Left lung (tissue), 14 donors: ENCODE measurements at places on chromosomes 4 and X.
A peak's percentile ranks its signal among the peaks of the same experiment; 100 is the strongest.

DNA sequence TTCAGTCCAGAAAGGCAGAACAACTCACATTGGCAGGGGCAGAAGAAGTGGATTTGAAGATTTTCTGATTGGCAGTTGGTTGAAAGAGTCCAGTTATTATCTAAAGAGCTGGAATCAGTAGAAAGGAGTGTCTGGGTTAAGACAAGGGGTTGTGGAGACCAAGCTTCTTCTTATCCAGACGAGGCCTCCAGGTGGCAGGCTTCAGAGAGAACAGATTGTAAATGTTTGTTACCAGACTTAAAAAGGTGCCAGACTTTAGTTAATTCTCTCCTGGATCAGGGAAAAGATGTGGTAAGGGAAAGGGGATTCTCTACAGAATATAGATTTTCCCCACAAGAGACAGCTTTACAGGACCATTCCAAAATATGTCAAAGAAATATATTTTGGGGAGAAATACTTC lies 36.7 kb upstream of the TLR3 start:
- H3K36me3 ChIP-seq = no peaks in the 10 kb centered on the region
- H3K4me3 ChIP-seq = no peak overlapping the region
- H3K27ac ChIP-seq = no peak overlapping the region
- no peaks in the 10 kb centered on the region for H3K4me1 ChIP-seq
- DNase-seq = no peak

DNA sequence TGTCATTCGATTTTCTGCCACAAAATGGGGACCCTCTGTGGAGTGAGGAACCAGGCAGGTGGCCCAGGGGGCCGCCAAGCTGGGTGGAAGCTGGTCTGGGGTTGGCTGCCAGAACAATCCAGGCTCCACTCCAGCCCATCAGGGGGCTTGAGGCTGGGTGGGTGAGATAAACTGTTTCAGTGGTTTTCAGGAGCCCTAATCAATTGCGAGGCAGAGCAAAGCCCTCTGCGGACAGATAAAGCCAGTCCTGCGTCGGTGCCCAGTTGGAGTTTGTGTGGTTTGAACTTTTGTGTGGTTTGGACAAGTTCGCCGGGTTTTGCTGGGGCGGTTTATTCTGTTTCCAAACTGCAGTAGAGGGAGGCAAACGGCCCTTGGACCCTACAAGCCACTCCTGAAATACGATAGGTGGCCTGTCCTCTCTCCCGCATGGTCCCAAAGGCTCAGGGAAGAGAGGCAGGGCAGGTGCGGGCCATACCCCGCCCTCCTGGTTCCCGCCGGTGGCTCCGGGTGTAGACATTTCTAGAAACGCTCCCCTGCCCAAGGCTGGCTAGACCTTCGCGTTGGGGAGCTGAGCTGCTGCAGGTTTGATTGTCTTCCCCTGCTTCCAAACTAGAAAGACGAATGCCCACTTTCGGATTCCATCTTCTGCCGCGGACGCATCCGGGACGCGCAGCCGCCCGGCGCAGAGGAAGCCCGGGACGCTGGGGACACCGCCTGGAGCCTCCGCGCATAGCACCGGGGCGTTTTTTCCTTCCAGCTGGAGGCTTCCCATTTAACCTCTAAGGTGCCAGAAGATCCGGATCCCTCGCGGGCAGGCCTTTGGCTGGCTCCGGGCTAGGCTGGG lies 169.0 kb upstream of the BCOR start:
- peak overlapping the region; percentile 45 for H3K4me3 ChIP-seq
- peak; percentile 89 for DNase-seq
- no peaks in the 10 kb centered on the region for H3K27me3 ChIP-seq
- H3K4me1 ChIP-seq = peaks cover 16% of the 10 kb centered on the region
- H3K27ac ChIP-seq = peak overlapping the region; percentile 65

DNA sequence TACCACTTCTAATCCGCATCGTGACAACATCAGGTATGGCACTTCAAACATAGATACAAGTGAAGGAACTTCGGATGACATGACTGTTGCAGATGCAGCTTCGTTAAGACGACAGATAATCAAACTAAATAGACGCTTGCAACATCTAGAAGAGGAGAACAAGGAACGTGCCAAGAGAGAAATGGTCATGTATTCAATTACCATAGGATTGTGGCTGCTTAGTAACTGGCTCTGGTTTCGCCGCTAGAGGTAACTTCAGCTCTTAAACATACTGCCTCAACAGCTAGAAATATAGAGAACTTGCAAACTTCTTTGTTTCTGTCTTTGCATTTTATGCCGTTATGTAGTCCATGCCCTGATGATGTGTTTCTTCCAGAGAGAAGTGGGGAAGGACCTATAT lies 530.8 kb upstream of the DIPK2B start:
- H3K4me3 ChIP-seq = no peak overlapping the region
- DNase-seq = no peak
- no peaks in the 10 kb centered on the region for H3K36me3 ChIP-seq

- no peak overlapping the region for H3K4me3 ChIP-seq
- H3K36me3 ChIP-seq = no peaks in the 10 kb centered on the region
- H3K27me3 ChIP-seq = no peaks in the 10 kb centered on the region
- no peak overlapping the region for H3K27ac ChIP-seq
- peak; percentile 53 for DNase-seq
Measured at GRCh38 chr4:17324386-17324830, 187.5 kb downstream of the QDPR start.

DNA sequence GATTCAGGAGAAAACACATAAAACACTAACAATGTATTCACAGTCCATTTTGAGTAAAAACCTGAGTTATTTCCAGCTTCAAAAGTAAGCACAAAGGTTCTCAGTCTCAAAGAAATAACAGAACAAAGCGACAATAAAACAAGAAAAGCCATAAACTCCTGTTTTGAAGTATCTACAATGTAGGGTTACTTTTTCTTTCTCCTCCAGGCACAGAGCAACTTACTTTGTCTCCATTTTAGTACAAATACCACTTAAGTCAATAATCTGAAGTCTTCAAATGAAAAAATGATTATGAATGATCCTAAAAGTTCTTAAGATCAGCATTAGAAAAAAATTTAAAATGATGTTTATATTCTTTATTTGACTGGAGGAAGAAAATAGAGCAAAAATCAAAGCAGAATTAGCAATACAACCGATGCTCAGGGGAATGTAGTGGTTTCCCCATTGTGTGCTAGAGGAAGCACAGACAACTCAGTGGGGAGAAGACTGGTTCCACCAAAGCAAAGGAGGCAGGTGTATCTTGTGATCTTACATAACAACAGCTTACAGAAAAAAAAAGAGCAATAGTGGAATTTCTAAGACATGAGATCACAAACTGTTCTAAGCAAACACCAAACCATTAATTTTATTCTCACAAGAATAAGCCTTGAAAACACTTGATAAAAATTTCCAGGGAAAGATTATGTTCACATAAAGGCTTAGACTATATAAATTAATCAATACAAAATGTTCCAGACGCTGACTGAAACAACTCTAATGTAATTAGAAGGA lies 35.1 kb downstream of the EPHA5 start:
- no peaks in the 10 kb centered on the region for H3K4me1 ChIP-seq
- no peaks in the 10 kb centered on the region for H3K27me3 ChIP-seq
- no peaks in the 10 kb centered on the region for H3K36me3 ChIP-seq
- no peak overlapping the region for H3K4me3 ChIP-seq
- DNase-seq = no peak

DNA sequence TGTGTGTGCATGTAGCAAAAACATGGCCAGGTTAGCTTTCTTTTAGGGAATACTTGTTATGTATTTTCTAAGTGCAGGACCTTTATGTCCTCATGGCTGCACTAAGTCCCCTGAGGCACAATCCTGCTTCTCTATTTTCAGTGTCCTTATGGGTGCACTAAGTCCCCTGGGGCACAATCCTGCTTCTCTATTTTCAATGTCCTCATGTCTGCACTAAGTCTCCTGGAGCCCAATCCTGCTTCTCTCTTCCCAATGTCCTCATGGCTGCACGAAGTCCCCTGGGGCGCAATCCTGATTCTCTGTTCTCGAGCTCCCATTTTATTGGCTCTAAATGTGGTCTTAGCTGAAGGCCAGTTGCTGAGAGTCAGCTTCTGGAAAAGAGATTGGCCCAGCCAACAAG lies 49.7 kb upstream of the GPRIN3 start:
- no peaks in the 10 kb centered on the region for H3K27me3 ChIP-seq
- DNase-seq = no peak
- no peak overlapping the region for H3K27ac ChIP-seq
- H3K4me1 ChIP-seq = no peaks in the 10 kb centered on the region
- H3K4me3 ChIP-seq = no peak overlapping the region

DNA sequence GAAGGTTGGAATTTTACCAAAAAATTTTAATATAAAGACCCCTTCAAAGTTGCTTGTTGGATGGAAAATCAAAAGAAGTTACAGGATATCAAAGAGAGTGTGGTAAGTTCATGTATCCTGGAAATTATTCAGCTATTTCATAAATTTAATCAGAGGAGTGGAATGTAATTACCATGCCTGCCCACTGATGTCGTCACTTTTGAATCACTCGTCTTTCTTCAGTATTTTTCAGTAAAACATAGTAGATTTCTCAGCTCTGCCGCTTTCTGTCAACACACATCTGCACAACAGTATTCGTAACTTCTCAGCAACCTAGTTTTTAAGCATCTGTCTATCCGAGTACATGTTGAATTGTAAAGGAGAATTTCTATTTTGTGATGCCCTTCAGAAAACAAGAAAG lies 2163.0 kb upstream of the AGA start:
- H3K27ac ChIP-seq = no peak overlapping the region
- no peaks in the 10 kb centered on the region for H3K36me3 ChIP-seq
- H3K4me1 ChIP-seq = no peaks in the 10 kb centered on the region
- DNase-seq = no peak

GRCh38 chrX:13522811-13523210 lies 46.6 kb upstream of the EGFL6 start:
- no peak for DNase-seq
- H3K27ac ChIP-seq = no peak overlapping the region
- H3K36me3 ChIP-seq = no peaks in the 10 kb centered on the region

DNA sequence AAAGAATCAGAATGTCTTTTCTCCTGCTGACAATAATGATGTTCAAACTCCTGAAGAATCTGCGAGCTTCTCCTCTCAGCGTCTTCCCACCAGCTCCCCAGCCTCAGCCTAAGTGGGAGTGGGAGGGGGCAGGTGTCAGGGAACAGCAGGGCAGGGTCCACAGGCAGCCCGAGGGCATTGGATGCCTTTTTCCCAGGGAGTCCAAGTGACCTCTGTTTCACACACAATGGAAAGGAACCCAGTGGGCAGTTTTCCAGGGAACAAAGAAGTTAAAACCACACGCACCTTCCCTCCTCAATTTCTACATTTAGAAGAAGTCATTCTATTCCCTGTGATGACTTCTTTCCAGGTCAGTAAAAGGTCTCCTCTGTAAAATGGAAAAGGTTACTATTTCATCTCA lies 278.5 kb downstream of the PARM1 start:
- no peak overlapping the region for H3K4me3 ChIP-seq
- no peaks in the 10 kb centered on the region for H3K36me3 ChIP-seq
- no peaks in the 10 kb centered on the region for H3K4me1 ChIP-seq

DNA sequence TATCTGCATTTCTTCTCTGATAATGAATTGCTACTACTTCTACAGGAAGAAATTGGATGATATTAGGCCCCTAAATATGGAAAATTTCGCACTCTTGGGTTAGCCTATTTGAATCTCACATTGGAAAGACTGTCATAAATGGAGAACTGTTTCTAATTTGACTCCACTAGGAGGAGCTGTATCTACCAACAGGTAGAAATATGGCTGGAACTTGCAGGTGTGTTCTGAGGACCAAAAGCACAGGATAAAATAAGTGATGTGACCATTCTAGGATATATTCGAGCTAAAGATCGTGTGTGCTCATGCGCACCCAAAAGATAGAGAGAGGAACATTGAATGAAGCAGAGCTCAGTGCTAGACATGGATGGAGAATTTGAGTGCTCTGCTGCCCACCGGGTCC lies 4.8 kb upstream of the NKAP start:
- H3K27me3 ChIP-seq = no peaks in the 10 kb centered on the region
- H3K27ac ChIP-seq = no peak overlapping the region
- no peaks in the 10 kb centered on the region for H3K36me3 ChIP-seq
- no peak overlapping the region for H3K4me3 ChIP-seq
- no peaks in the 10 kb centered on the region for H3K4me1 ChIP-seq

DNA sequence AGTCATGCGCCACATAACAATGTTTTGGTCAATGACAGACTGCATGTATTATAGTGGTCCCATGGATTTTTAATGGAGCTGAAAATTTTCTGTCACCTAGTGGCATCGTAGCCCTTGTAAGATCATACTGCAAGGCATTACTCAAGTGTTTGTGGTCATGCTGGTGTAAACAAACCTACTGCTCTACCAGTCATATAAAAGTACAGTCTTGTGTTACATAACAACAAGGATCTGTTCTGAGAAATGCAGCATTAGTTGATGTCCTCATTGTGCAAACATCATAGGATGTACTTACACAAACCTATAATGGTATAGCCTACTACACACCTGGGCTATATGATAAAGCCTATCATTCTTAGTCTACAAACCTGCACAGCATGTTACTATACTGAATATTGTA lies 34.6 kb downstream of the COX18 start:
- no peaks in the 10 kb centered on the region for H3K4me1 ChIP-seq
- DNase-seq = no peak
- no peaks in the 10 kb centered on the region for H3K36me3 ChIP-seq
- no peaks in the 10 kb centered on the region for H3K27me3 ChIP-seq
- H3K27ac ChIP-seq = no peak overlapping the region

DNA sequence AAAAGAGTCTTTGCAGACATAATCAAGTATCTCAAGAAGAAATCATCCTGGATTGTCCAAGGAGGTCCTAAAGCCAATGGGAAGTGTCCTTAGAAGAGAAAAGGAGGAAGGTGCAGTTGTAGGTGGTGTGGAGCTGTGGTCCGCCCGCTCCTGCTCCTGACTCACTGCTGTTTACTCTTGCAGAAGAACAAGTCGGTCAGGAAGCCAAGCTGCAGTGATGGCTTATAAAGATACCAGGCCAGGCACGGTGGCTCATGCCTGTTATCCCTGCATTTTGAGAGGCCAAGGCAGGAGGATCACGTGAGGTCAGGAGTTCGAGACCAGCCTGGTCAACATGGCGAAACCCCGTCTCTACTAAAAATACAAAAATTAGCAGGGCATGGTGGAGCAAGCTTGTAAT lies 66.4 kb upstream of the ATP6AP2 start:
- no peak overlapping the region for H3K27ac ChIP-seq
- no peaks in the 10 kb centered on the region for H3K27me3 ChIP-seq
- DNase-seq = no peak
- no peak overlapping the region for H3K4me3 ChIP-seq
- no peaks in the 10 kb centered on the region for H3K4me1 ChIP-seq

GRCh38 chr4:20529691-20530090 lies 170.6 kb upstream of the PACRGL start:
- no peaks in the 10 kb centered on the region for H3K36me3 ChIP-seq
- no peak overlapping the region for H3K27ac ChIP-seq
- H3K4me3 ChIP-seq = no peak overlapping the region
- H3K27me3 ChIP-seq = no peaks in the 10 kb centered on the region

GRCh38 chr4:73432169-73433000 lies 3.6 kb upstream of the AFP start:
- no peaks in the 10 kb centered on the region for H3K36me3 ChIP-seq
- no peaks in the 10 kb centered on the region for H3K27me3 ChIP-seq
- no peak overlapping the region for H3K27ac ChIP-seq
- H3K4me3 ChIP-seq = no peak overlapping the region
- no peak for DNase-seq
- H3K4me1 ChIP-seq = no peaks in the 10 kb centered on the region

GRCh38 chrX:119984652-119985051 lies 41.1 kb upstream of the NKAP start:
- H3K27me3 ChIP-seq = peaks cover 7% of the 10 kb centered on the region
- H3K27ac ChIP-seq = no peak overlapping the region
- no peaks in the 10 kb centered on the region for H3K36me3 ChIP-seq

GRCh38 chr4:48085821-48086589 lies 48.0 kb downstream of the TXK start:
- H3K27me3 ChIP-seq = no peaks in the 10 kb centered on the region
- no peak overlapping the region for H3K27ac ChIP-seq
- H3K36me3 ChIP-seq = no peaks in the 10 kb centered on the region
- no peak for DNase-seq
